ENCODE measurements at places on chromosomes 2 and 18. TPM values are rescaled to one million over a fixed set of nuclear protein-coding genes. Genes with fewer than 3 reads are reported as not detected.

GRCh38 chr2:179837408-179837807 lies 24.0 kb downstream of the ZNF385B start:
- no peak for DNase-seq

DNA sequence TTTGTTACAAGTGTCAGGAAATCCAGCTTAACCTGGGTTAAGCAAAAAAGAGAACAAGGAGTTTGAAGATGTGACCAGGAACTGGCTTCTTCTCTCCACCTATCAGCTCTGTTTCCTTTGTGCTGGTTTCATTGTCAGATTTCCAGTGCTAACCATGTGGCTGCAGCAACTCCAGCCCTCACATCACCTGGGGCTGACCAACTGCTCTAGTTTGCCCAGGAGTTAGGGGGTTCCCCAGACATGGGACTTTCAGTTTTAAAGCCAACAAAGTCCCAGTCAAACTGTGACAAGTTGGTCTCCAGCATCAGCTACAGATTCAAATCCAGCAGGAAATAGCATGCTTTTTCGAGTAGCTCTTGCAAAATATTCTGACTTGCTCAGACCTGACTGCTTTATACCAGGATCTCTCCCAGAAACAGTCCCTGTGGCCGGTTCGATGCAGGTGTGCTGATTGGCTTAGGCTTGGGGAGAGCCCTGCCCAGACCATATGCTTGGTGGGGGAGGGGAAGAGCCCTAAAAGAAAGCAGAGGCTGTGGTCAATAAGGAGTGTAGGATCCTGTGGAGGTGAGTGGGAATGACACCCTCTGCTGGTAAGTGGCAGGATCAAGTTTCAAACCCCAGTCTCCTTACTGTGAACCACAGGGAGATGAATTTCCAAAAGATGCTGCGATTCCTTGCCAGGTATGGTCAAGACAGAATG lies 49.5 kb downstream of the KCNE4 start:
- DNase-seq = no peak

The FBXO41 gene
- total RNA-seq = 14.1 TPM

DNA sequence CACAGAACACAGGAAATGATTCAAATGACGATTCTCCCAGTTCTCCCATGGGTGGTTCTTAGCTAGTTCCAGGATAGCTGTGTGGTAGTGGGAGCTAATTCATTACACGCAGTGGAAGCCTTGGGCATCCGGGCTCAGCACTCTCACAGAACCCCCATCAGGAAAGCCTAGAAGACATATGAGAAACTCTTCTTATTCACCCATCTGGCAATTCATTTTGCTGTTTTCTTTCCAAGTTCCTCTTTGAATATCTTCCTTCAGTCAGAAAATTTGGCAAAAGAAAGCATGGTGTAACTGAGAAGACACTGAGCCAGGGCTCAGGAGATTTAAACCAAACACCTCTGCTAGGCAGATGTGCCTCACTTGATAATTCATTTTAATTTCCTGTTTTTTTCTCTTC lies 85.2 kb upstream of the FN1 start:
- no peak for DNase-seq

DNA sequence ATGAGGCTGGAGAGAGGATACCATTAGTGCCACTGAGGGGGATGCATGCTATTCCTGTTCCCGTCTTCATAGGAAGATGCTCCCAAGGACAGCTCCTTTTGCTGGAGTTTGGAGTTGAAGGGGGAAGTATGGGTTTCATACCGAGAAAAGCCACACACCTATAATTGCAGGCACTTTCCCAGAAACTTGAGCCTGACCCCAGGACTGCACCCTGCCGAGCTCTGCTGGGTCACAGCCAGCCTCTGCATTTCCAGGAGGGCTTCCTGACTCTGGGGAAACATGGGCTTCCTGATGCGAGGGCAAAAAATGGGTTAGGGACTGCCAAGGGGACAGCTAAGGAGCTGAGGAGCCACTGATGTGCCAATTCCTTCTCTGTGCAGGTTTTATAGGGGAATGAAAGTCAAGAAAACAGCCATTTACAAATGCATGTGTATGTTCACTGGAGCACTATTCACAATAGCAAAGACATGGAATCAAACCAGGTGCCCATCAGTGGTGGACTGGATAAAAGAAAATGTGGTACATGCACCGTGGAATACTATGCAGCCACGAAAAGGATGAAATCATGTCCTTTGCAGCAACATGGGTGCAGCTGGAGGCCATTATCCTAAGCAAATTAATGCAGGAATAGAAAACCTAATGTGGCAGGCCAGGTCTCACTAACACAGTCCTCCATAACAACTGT lies 104.5 kb downstream of the ACAA2 start:
- DNase-seq = no peak

DNA sequence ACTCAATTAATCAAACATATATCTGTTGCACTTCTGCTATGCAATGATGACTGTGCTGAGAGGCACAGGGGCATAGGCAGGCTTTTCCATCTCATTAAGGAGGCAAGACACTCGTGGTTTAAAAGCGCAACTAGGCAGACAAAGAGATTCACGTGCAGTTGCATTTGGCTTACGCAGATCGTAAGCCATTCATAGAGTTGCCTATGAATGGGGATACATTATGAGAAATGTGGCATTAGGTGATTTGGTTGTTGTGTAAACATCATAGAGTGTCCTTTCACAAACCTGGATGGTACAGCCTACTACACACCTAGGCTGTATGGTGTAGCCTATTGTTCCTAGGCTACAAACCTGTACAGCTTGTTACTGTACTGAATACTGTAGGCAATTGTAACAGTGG lies 284.7 kb downstream of the DCC start:
- no peak for DNase-seq

The CNTNAP5 gene
- total RNA-seq = not detected

- DNase-seq = no peak
Measured at GRCh38 chr2:202278036-202278760, 12.6 kb downstream of the NOP58 start.

The TCF23 gene
- not detected for total RNA-seq

The UPP2 gene
- not detected for total RNA-seq

GRCh38 chr2:141384676-141385075 lies 746.1 kb downstream of the LRP1B start:
- DNase-seq = no peak

DNA sequence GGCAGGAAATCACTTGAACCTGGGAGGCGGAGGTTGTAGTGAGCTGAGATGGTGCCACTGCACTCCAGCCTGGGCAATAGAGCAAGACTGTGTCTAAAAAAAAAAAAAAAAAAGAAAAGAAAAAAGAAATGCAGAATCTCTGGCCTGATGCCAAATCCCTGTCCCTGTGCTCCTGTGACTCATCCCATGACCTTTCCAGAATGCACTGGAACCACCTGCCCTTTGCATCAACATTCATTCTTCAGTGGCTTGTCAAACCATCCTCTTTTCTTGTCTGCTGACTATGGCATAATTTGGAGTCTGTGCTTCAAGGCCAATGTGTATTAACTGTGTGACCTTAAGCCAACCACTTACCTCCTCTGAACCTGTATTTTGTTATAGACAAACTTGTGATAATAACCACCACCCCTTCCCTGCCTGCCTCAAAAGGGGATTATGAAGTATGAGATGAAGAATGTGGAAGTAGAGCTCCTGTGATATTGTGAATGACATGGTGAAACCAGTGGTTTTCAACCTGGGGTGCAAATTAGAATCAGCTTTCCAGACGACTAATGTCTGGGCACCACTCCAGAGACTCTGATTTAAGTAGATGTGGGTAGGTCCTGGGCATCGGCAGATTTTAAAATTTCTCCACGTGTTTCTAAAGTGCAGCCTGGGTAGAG lies 189.3 kb downstream of the CLIP4 start:
- DNase-seq = no peak

The MSH6 gene
- total RNA-seq = 42.0 TPM

The GAREM2 gene
- 6.0 TPM for total RNA-seq

The ADD2 gene
- total RNA-seq = 9.7 TPM

The C2orf66 gene
- total RNA-seq = not detected

GRCh38 chr2:77328134-77328931 lies 193.8 kb downstream of the LRRTM4 start:
- DNase-seq = no peak

DNA sequence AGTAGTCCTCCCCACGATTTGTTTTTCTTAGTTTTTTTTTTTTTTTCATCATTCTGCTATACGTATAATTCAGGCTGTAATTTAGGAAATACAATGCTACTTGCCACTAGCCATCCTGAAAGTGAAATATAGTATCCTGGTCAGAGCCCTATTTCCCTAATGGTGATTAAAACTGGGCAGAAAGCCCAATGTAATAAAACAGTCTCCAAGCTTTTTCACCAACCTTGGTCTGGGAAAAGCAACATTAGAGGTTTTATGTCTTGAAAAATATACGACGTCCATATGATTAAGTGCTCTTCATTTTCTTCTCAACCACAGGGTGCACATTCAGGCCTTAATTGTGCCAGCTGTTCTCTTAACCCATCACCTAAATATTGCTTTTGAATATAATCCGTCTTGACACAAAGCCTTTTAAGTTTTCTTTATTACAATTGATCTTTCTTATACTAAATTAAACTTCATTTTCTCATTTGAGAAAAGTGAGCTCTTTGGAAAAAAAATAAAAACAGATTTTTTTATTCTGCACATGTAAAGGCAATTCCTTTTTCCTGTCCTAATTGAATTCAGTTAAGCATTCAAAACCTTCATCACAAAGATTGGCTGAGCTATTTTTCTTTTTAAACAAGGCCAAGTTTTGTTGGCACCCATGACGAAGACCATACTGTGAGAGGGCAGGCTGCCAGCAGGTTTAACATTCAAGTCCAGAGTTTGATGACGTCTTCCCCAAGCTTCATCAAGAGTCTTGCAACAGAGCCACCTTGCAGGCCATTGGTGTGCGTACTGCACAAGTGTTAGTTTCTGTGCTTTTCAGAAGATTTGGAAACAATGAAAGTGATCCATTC lies 52.7 kb downstream of the MAP2 start:
- no peak for DNase-seq

All from naive thymus-derived CD4-positive, alpha-beta T cell (primary cell).